Activated T-helper 1 cell treated with anti-CD3 and anti-CD28 coated beads, Interleukin-2, amount 50 U/mL, for 16 hours (primary cell): ENCODE measurements at places on chromosomes 2 and 18.

DNA sequence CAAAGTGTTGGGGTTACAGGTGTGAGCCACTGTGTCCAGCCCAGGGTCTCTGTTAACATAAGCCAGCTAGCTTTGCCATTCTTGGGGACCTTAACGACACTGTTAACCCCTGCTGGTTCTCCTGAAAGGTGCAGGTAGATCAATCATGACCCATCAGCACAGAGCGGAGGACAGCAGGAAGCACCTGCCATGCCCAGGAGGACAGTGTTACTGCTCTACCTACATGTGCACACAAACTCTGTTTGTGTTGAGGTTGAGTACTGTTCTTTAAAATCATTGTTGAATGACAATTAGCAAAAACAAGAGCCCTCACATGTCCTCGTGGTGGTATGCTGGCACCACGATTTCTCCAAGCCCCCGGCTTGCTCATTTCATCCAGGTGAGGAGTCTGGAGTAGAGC lies 120.9 kb downstream of the FAM210A start:
- no peak for DNase-seq

DNA sequence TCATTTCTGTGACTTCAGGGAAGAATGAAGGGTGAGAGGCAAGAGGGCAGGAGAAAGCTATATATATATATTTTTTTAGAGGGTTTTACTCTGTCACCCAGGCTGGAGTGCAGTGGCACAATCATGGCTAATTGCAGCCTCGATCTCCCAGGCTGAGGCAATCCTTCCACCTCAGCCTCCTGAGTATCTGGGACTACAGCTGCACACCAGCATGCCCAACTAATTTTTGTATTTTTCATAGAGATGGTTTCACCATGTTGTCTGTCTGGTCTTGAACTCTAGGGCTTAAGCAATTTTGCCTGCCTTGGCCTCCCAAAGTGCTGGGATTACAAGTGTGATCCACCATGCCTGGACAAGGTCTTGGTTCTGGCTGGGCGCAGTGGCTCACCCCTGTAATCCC lies 3.4 kb downstream of the ATIC start:
- DNase-seq: no peak

DNA sequence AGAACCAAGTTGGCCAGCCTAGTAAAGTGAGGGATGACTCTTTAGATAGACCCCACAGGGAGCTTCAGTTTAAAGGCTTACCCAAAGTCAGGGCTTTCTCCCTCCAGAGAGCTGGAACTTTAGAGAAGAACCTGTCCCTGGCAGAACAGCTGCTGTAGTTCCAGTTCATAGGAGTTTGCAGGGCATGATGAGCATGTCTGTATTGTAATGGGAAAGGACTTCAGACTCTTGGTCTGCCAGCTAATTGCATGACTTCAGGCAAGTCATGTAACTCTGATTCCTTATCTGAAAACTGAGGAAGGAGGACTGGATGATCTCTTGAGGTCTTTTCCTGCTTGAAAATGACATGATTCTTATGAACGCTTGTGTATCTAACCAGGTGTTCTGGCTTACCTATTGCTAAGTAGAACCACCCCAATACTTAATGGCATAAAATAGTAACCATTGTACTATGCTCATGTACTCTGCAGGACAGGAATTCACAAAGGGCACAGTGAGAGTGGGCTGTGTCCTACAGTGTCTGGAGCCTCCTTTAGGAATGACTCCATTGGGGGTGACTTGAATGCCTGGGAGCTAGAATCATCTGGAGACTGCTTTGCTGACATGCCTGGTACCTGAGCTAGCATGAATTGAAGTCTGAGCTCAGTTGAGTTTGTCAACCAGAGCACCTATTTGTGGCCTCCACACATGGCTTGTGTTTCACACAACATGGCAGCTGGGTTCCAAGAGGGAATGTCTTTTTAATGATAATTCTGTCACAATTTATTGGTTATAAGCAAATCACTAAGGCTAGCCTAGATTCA lies 18.9 kb downstream of the SP5 start:
- DNase-seq: no peak

- no peak for DNase-seq
Observed at GRCh38 chr2:97751752-97752151, 38.4 kb downstream of the ZAP70 start.

- DNase-seq: no peak
Observed at GRCh38 chr2:225002039-225002655, 40.1 kb downstream of the DOCK10 start.

DNA sequence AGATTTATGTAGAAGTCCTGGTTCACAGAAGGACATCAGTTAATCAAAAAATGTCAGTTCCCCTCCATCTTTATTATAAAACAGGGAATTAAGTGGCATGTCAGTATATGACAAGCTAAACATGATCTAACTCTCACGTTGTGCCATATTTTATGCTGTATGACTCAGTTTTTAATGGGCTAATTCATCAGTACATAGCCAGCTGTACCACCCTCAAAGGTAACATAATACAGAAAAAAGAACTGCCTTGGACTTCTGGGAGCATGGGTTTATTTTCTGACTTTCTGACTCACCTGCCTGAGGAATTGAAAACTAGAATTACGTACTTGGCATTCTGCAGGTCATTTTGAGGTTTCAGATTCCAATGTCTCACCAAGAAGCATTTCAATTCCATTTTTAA lies 135.7 kb downstream of the CMPK2 start:
- DNase-seq: no peak

DNA sequence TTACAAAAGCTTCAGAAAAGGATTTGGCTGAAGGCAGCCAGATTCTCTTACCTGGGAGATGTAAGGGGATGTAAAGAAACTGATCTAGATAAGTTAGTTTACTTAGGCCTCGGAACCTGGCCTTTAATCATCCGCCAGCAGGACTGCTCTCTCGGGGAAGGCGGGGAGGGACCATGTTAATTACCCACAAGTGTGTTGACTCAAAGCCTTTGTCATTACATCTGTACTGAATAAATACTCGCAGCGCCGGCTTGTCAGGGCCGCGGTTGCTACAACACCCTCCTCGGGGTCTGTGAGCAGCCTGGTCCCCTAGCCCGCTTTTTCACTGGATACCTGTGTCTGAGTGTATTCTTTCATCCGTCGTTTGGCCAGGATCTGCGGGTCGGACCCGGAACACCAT lies 6.7 kb downstream of the CHMP3 start:
- no peak for DNase-seq

DNA sequence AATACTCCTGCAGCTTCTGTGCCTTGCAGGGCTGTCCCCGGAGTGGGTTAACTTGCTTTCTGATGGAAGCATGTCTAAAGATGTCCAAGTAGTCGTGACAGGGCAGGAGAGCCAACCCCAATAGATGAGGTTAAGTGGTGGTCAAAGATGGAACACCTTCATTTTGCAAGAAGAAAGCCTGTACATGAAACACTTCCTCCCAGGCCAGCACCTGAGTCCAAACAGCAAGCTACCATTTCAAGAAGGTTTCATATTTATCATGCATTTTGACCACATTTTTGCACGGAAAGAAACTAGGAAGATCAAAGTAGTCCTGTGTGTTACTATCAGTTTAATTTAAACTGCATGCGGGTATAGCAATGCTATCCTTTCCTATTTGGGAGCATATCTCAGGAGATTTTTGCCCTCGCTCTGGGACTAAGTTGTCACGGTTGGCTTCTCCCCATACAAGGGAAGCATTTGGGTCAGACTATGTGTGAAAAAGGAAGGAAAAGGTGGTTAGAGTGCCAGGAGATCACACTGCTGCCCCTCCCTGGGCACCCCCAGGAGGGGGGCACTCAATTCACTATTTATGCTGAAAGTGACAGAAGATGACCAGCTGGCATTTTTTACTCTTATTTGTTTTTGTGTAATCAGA lies 187.6 kb downstream of the ZNF521 start:
- no peak for DNase-seq

DNA sequence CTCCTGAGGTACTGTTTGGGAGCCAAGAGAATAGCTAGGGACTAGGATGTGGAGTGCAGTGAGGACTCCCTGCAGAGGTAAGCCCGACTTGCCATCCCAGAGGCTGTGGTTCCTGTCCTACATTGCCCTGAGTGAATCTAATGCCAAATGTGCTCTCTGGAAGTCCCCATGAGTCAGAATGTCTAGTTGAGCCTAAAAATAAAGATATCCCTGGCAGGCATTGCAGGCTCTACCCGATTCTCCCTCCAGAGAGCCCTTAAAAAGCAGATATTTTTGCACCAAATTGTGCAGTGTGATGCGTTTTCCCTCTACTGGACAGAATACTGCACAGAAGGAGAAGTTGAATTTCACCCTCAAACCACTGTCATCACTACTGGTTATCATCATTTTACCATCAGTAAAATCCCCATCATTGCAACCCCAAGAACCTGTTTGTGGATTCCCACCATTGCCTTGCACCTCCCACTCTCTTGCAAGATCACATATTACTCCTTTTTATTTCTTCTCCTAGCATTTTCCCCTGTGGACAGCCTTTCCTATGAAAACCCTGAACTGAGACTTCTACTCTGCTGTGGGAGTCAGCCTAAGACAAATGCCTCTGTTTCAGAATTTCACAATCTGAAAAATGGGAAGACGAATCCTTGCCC lies 98.0 kb downstream of the MARCHF4 start:
- DNase-seq: no peak

DNA sequence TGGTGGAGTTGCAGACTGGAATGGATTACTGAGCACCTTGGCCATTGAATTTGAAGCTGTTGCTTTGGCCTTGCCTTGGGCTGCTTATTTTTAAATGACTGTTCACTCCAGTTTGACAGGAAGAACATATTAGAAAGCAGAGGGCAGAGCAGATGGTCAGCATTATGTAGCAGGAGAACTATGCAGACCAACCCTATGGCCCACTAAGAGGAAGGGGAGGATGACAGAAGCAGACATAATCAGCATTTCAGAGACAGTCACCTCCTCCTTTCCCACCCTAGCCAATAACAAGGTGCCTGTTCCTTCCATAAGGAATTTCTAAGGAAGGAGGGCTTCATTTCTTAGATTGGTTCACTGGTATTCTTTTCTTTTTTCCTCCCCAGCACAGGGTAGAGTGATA lies 2.4 kb downstream of the CHRNA1 start:
- DNase-seq: no peak

- DNase-seq: no peak
Observed at GRCh38 chr2:86621280-86621943, 2.3 kb downstream of the RNF103 start.

GRCh38 chr2:74860521-74860920 lies 26.6 kb downstream of the HK2 start:
- DNase-seq: no peak

DNA sequence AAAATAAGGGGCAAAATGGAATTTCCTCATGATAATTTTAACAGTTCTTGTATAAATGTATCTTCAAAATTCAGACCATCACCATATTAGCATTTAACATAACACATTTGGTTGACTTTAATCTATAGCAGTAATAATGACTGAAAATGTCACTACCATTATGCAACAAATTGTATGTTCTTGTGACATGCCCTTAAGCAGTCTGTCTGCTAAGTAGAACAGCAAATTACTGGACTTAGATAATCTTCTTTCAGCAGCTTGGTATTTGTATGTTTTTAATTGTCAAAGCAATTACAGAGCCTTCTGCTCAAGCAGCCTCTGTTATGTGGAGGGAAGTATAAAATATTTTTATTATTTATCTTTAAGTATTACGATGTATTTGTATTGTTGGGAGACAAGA lies 214.3 kb upstream of the NXPH2 start:
- no peak for DNase-seq

- peak; percentile 9 for DNase-seq
Observed at GRCh38 chr2:32009516-32010256, 1.1 kb downstream of the MEMO1 start.

DNA sequence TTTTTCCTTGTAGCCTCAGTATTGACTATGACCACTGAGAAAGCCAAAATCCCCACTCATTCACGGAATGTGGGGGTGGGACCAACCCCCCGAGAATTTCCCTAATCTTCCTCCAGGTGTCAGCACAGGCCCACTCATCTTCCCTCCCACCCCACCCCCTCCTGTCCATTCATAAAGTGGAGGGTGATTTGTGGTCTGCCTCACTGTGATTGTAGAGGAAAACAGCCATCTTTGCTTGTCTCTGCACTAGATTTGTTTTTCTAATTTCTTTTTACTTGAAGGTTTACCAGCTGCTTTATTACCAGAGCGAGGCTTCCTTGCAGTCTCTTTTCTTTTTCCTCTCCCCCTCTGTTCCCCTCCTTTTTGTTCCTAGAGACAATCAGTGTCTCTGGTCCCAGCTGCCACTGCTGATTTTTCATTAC lies 171.8 kb downstream of the ICOS start:
- DNase-seq: no peak

DNA sequence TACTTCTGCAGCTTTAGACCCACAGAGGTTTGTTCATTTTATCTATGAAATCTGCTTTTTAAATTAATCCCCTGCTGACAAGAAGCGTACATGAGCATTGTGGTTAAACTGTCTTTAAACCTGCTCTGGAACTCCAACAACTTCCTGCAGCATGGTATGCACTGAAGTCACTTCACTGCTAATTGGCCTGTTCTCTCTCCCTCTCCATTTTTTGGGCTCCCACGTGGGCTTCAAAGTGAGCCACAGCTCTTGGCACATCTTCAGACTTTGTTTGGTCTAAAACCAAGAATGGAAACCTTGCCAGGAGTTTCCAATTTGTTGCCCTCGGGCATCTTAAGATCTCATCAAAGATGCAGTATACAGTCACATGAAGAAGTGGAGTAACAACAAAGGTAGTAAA lies 311.4 kb downstream of the LRRTM1 start:
- no peak for DNase-seq

GRCh38 chr2:8720741-8721140 lies 38.9 kb downstream of the ID2 start:
- DNase-seq: no peak

GRCh38 chr2:179069685-179070084 lies 19.7 kb upstream of the CCDC141 start:
- no peak for DNase-seq

DNA sequence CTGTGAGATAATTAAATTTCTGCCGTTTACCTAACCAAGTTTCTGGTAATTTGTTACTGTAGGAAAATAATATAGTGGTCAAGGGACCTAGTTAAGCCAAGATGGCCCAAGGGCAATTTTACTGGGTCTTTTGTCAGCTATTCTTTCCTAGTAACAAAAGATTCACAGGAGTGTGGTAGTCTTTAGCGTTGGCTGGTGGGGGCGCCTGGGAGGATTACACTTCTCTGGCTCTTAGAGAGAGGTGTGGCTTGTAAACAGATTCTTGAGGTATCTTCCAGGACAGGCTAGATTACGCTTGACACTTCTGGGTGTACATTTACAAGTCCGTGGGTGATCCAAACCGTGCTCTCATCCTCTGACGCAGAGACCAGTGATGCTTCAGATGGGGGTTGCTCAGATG lies 3.3 kb upstream of the ACOXL start:
- no peak for DNase-seq

DNA sequence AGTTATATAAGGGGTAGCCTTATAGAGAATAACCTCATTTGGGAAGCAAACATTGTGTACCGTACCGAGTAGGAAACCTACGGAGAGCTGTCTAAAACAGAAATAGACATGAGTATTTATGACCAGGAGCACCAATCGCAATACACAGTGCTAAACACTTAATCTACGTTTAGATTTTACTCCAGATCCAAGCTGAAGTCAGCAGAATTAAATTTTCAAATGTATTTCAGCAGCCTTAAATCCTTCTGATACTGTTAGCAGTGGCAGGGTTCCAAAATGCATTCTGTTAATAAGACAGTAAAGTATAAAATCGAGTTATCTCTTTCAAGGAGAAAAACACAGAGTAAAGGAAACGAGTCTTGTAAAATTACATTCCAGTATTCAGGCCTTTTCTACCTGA lies 118.1 kb upstream of the ZNF521 start:
- DNase-seq: no peak
